Fibroblast of skin of scalp (primary cell): ENCODE measurements at places on chromosomes 13 and 19.

DNA sequence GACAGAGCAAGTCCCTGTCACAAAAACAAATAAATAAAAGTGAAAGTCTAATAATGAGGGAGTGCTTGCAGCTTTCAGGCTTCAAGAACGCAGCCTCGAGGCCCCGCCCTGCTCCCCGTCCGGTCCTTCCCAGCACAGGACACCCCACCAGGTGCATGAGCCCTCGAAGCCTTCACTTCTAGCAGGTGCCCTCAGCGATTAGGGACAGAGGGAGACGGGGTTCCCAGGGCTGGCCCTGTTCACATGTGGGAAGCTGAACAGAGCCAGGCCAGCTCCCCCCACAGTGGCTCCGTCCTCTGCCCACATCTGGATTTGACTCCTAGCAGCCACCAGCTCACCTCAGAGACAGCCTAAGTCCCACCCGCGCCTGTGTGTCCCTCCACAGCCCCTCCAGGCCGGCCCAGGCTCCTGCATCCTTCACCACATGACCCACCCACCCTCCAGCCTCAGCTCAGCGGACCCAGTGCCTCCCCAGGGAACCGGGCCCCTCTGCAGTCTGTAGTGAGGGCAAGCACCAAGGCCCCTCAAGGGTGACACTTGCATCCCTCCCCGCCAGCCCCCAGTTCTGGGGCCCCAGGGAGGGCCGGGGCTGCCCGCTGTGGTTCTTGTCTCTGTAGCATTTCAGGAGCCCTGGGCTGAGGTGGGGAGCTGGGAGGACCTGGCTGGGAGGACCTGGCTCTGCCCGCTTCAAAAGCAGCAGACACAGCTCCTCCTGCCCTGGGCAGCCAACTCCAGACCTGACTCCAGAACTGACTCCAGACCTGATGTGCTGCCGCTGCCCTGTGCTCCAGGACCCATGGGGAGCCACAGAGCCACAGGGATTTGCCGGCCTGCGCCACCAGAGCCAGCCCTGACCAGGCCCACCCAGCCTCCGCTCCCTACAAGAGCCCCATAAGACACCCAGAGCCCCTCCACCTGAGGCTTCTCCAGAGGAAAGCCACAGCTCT is 27.2 kb downstream of the GPX4 start:
- DNase-seq: no peak

DNA sequence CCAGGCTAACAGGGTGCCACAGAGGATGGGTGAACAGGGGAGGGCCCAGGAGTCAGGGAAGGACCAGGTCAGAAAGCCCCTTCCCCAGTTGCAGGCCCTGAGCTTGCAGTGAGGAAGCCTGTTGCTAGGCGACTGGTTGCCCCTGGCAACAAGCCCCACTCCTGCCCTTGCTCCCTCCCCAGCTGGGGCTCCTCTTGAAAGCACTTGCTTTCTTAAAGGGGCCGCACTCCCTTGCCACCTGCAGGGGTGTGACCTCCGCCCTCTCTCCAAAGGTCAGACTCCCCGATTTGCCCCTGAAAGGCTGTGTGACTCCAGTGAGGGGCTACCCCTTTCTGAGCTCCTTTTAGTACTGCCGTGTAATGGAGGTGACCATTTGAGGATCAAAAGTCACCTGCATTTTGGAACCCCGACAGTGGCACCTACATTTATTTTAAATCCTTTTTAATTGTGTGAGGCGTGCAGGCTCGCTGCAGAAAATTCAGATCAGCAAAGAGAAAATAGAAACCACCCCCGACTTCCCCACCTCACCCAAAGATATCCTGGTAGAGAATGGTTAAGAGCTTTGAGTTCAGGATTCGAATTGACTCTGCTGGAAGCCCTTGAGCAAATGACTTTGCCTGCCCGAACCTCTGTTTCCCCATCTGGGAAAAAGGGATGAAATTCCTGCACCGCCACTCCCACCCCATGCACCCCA is 4.8 kb downstream of the FCHO1 start:
- peak; percentile 35 for DNase-seq

DNA sequence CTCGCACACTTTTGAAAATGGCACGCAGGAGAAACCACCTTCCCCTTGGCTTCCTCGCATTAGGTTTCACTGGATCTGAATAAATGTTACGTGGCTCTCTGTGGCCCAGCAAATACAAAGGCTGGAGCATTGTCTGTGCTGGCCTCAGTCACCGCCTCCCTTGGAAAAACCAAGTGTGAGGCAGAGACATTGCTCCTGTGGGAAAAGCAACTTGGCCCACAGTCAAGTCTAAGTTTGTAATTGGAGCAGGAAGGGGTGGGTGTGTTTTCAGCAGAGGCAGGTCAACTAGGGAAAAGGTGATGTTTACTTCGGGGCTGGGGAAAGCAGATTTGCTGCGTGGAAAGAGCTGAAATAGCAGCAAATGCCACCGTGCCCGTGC is 101.6 kb downstream of the IRS2 start:
- DNase-seq: peak; percentile 11

- no peak for DNase-seq
Observed at GRCh38 chr19:12794196-12794941, 3.1 kb downstream of the JUNB start.

GRCh38 chr19:40081411-40081810 is 9.3 kb downstream of the ZNF780A start:
- no peak for DNase-seq

- DNase-seq: no peak
Observed at GRCh38 chr13:51639171-51639570, 54.9 kb downstream of the WDFY2 start.

GRCh38 chr19:33292595-33293254 is 9.6 kb downstream of the CEBPA start:
- peak; percentile 33 for DNase-seq

GRCh38 chr13:57969951-57970350 is 338.4 kb downstream of the PCDH17 start:
- DNase-seq: no peak

DNA sequence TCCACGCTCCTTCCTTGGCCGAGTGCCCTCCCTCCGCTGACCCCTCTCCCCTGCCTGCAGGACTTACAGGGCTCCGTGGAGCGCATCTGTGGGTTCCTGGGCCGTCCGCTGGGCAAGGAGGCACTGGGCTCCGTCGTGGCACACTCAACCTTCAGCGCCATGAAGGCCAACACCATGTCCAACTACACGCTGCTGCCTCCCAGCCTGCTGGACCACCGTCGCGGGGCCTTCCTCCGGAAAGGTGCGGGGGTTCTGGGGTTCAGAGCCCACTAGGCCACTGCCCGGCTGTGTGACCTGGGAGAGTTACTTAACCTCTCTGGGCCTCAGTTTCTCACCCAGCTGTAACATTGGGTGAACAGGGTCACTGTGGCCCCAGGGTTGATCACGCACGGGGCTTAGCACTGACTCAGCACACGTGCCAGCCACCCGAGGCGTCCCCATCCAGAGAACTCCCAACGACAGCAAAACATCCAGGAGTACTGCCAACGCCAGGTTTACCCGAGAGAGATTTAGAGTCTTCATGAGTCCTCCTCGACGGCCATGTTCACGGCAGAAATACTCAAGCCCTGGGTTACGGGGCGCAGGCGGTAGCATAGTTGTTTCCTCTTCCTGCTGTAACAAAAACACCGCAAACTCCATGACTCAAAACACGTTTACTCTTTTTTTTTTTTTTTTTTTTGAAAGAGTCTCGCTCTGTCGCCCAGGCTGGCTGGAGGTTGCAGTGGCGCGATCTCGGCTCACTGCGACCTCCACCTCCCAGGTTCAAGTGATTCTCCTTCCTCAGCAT is 9.7 kb upstream of the SPACA4 start:
- no peak for DNase-seq

DNA sequence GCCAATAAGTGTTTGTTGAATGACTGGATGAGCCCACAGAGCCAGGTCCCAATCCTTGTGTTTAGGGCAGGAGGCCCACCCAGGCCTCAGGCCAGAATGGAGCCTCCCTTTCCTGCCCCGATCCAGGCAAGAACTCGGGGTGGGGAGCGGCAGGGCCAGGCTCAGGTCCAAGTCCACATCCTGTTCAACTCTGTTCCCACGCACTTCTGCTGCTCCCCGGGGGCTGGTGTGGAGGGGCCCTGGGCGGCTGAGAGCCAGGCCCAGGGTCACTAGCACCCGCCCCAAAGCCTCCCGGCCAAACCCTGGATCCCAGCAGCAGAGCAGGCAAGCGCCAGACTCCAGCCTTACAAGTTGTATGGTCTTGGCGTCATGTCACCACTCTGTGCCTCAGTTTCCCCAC is 8.0 kb downstream of the ANGPTL8 start:
- DNase-seq: no peak

DNA sequence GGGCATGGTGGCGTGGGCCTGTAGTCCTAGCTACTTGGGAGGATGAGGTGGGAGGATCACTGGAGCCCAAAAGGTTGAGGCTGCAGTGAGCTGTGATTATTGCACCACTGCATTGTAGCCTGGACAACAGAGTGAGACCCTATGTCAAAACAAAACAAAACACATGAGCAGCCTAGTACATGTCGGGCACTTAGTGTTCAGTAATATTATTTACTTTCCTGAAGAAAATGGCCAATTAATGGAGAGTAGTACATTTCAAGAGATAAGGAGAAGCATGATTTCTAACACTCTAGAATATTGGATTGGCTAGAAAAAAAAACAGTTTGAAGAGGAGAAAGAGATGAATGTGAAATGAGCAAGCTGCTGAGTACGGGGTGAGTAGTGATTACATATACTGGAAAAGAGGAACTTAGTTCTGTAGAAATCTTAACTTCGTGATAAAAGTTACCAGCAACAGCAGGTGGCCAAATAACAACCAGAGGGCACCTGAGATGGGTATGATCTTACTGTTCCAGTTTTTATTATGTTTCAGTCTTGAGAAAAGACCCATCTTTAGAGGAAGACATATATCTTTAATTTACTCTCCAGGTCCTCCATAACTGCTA is 36.2 kb downstream of the SPATA13 start:
- DNase-seq: no peak

DNA sequence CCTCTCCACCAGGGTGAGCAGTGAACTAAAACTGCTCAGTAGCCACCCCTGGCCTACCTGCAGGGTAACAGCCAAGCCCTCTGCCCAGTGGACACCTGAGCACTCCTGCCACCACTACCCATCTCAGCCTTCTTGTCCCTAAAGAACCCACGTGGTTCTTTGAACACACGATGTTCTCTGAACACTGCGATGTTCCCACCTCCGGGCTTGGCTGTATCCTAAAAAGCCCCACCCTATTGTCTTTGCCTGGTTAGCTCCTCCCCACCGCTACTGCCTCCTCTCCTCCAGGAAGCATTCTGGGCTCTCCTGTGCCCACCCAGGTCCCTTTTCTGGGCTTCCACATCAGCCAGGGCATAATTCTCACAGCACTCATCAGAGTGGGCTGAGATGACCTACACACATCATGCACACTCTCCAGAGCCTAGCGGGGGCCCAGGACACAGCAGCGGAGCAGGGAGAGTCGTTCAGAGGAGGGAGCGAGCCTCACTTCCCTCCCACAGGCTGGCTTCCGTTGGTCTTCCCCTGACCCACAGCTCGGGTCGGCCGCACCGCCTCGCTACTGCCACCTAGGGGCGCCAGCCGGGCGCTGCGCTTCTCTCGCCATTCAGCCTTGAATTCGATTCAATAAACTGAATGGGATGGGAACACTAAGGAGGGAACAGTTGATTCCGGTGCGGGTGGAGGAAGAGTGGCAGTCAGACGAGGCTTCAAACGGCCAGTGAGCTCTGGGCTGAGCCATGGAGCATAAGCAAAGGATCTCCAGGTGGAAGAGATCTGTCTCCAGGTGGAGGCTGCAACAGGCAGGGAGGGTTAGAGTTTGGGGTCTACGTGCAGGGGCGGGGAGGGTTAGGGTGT is 3.2 kb downstream of the ELAVL1 start:
- DNase-seq: peak; percentile 71
